Hematopoietic multipotent progenitor cell treated with erythropoietin and hydrocortisone succinate and interleukin-3 and kit ligand, for 4 days (in vitro differentiated cells): ENCODE measurements at places on chromosomes 12 and 14.

DNA sequence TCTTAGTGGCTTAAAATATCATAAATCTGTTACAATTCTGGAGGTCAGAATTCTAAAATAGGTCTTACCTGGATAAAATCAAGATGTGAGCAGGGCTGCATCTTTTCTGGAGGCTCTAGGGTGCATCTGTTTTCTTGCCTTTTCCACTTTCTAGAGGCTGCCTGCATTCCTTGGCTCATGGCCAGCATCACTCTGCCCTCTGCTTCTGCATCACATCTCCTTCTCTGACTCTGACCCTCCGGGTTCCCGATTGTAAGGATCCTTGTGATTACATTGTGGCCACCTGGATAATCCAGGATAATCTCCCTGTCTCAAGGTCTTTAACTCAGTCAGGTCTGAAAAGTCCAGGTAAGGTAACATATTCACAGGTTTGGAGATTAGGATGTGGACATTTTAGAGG lies 11.0 kb upstream of the BMP4 start:
- DNase-seq = no peak

GRCh38 chr12:9115731-9116559 lies at the start of gene A2M:
TSS of gene A2M (minus strand) at chr12:9115919. CDS start at chr12:9115849, 70 bp downstream.
- DNase-seq = no peak

GRCh38 chr12:15526033-15526432 lies 203.7 kb downstream of the PTPRO start:
- peak; percentile 38 for DNase-seq

GRCh38 chr12:80551897-80552296 lies 107.9 kb downstream of the PTPRQ start:
- DNase-seq = no peak

DNA sequence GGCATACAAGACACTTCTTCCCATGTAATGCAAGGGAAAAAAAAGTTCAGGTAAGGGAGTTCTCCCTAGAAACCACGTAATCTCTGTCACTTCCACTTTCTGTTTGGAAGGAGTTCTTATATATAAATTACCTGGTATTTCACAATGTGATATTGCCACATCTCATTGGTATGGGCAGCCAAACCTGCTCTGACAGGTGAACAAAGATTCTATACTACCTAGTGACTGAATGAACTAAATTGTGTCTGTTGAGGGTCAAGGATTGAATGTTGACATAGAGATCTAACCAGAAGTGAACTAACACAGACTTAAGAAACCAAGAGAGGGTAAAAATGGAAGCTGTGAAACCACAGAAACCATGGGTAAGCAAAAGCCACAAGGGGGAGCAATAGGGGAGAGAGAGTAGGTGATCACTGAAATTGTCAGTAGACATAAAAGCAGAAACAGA lies 161.3 kb downstream of the RPL10L start:
- peak; percentile 69 for DNase-seq

DNA sequence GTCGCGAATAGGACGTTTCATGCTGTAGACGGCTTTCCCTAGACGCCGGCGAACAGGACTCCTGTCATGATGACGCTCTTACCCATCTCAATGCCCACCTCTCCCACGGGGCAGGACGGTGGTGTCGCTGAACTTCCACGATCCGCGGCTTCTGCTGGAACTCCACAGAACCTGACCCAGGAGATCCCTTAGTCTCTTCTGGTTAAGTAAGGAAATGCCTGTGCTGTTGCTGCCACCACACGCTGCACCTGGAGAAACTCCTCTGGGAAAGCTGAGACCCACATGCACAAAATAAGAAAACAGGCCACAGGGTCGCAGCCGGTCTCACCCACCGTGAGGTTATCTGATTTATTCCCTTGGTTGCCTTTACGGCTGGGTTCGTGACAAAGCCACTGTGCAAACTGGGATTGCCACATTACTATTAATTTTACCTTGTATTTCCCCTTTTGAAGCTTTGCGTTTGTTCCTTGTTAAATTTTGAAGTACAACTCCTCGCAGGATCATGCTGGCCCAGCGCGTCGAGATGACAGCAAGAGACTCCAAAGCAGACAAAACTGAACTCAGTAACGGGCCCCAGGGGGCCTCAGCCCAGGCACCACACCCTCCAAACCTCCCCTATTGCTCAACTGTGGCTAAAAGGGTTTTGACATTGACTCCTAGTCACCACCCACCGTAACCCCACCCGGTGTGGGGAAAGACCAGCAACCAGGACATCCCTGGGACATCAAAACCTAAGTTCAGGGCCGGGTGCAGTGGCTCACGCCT lies 9.2 kb upstream of the MMP17 start:
- DNase-seq = peak; percentile 65

- DNase-seq = peak; percentile 82
These were observed 37.3 kb upstream of the RCOR1 start for GRCh38 chr14:102554821-102555819.

DNA sequence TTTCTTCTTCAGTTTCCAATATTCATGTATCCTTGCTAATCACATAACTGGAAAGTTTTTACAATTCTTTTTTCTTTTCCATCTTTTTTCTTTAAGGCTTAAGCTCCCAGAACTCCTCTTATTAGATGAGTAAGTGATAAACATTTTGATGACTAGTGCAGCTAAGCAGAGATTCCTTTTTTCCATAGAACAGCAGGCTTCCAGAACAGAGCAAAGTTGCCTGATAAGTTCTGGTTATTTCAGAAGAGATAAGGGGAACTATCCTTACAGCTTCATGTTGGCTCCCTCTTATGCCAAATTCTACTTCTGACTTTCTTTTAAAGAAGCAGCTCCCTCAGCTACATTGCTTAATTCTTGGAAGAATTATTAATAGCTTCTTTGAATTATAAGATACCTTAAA lies 194.7 kb upstream of the FAR2 start:
- no peak for DNase-seq

- DNase-seq = no peak
These were observed 147.5 kb upstream of the RTL1 start for GRCh38 chr14:101050901-101051490.

DNA sequence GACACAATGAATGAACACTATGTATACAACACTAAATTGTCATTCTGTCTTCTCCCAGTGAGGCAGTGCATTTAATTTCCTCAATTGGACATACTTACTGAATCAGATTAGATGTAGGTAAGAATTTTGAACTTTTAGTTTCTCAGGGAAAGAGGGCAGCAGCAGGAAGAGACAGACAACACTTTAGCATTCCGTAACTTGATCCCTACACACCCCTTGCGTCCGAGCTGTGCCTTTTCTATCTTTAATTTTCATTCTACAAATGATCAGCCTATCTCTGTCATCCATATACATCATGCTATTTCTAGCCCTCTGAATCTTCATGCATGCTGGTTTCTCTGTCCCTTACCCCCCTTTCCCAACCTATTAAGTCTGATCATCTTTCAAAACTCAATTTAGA lies 358.0 kb upstream of the RPL10L start:
- DNase-seq = no peak

- DNase-seq = no peak
These were observed 26.4 kb upstream of the HIGD1C start for GRCh38 chr12:50925920-50926319.

DNA sequence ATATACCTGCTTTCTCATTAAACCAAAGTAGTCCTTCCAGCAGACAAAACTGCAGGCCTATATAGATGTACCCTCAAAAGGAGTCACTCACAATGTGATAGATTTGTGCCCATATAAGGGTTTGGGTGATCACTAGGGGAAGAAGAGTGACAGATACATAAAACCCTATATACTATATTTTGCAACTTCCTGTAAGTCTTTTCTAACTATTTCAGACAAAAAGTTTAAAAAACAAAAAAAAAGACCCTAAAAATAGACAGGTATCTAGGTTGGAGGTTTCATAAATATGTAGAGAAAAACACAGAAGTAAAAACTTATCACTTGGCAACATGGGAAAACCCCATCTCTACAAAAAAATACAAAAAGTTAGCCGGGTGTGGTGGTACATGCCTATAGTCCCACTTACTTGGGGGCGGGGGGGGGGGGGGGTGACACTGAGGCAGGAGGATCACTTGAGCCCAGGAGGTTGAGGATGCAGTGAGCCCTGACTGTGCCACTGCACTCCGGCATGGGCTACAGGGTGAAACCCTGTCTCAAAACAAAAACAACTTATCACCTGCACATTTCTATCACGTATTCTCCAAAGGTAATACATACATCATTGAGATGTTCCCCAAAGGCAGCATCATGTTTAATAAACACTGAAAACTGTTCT lies 2.9 kb downstream of the VCPKMT start:
- DNase-seq = no peak

DNA sequence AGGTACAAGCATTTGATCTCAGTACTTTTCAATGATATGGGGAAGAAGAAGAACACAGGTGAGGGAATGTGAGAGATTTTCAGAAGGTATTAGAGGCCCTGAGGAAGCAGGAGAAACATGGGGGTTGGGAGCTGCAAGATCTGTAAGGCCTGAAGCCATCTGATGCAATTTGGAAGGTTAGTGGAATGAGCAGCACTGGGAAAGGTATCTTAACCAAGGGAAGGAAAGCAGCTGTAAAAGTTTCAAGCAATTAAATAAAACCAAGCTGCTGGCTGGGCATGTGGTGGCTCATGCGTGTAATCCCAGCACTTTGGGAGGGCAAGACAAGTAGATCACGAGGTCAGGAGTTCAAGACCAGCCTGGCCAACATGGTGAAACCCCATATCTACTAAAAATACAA lies 104.4 kb upstream of the PARP11 start:
- DNase-seq = no peak

GRCh38 chr12:120324841-120325417 lies 2.6 kb downstream of the PLA2G1B start:
- no peak for DNase-seq

GRCh38 chr12:111311011-111311410 lies 57.9 kb downstream of the PHETA1 start:
- DNase-seq = no peak

- no peak for DNase-seq
These were observed 229.1 kb downstream of the MON2 start for GRCh38 chr12:62695696-62696095.

- DNase-seq = peak; percentile 38
These were observed 314.8 kb upstream of the FKBP4 start for GRCh38 chr12:2479851-2480535.

DNA sequence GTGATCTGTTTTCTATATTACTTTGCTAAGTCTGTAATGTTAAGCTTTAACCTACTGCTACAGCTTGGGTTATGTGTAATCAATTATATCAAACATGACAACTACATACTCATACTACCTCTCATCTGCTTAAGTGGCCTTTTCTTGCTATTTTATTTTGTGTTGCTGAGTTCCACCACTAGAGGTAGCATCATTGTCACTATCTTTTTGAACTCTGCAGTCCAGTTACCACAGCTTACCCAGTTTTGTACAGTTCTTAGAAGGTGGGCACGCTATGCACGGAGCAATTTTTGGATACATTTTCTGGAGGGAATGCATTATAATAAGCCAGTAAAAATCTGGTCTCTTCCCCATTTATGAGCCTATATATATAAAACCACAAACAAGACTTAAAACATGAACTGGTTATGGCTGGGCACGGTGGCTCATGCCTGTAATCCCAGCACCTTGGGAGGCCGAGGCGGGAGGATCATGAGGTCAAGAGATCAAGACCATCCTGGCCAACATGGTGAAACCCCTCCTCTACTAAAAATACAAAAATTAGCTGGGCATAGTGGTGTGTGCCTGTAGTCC lies 48.5 kb downstream of the SAV1 start:
- DNase-seq = peak; percentile 68

- peak; percentile 62 for DNase-seq
These were observed 5.6 kb downstream of the RBP5 start for GRCh38 chr12:7122811-7123769.

- DNase-seq = no peak
These were observed 83.3 kb upstream of the SLC38A4 start for GRCh38 chr12:46908936-46909635.

GRCh38 chr12:54438517-54438916 lies 19.5 kb upstream of the ITGA5 start:
- no peak for DNase-seq

DNA sequence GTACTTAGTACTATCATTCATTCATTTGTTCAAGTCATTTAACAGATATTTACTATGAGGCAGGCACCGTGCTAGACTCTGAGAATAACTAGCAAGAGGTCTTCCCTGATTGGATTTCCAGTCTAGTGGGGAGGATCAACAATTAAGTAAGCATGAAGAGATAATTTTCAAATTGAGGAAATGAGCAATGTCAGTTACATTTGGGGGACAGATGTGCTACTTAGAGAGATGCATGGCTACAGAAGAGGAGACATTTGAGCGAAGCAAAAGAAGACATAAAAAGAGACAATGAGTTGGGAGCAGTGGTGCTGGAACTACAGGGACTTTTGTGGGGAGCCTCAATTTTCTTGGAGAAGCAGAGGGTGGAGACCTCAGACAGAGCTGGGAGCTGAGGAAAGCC lies 7.7 kb downstream of the KCNA5 start:
- DNase-seq = no peak

- no peak for DNase-seq
These were observed 1428.3 kb downstream of the AACS start for GRCh38 chr12:126493366-126494108.

DNA sequence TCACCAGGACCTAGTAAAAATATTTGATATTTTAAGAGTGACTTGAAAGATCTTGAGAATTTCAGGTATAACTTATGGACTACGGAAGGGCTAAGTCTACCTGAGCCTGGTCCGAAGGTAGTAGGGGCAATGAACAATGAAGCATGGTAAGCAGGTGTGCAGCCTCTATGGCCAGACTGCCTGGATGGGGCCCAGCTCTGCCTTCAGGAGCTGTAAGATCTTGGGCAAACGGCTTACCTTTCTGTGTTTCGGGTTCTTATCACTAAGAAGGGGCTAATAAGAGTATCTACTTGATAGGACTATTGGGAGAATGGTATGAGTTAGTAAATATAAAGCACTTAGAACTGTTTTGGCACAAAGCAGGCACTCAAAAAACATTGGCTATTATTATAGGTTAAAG lies 19.1 kb upstream of the WASHC3 start:
- DNase-seq = no peak

- no peak for DNase-seq
These were observed 111.9 kb downstream of the HMGA2 start for GRCh38 chr12:65935906-65936901.

- DNase-seq = peak; percentile 76
These were observed 67.2 kb downstream of the RIC8B start for GRCh38 chr12:106841510-106842302.

- no peak for DNase-seq
These were observed 14.1 kb downstream of the EIF5 start for GRCh38 chr14:103348154-103348553.
